ENCODE measurements at places on chromosomes 16 and 17. TPM values are rescaled to one million over a fixed set of nuclear protein-coding genes. Genes with fewer than 3 reads are reported as not detected.

C17orf113 gene
- 0.81 TPM for total RNA-seq

SEZ6 gene
- not detected for total RNA-seq

DHRS7C gene
- not detected for total RNA-seq

KCNG4 gene
- total RNA-seq, result not detected

GAST gene
- total RNA-seq, result not detected
